ENCODE measurements at places on chromosomes 4 and X.

- DNase-seq, result no peak
These were observed 49.0 kb downstream of the HTRA3 start for GRCh38 chr4:8318509-8318908.

DNA sequence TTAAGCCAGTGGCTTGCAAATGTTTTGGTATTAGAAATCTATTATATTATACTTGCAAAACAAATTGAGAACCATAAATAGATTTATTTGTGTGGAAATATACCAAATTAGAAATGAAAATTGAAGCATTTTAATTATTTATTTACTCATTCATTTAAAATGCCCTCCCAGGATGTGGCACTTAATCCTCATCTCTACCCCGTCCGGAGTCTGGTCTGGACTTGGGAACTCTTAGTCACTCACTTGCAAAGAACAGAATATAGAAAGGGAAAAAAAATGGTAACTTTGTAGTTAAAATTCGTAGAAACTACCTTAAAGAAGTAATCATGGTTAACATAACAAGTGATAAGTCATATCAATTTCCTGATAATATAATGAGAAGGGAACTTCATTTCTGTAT, 775.9 kb upstream of the INTU start:
- DNase-seq, result no peak

DNA sequence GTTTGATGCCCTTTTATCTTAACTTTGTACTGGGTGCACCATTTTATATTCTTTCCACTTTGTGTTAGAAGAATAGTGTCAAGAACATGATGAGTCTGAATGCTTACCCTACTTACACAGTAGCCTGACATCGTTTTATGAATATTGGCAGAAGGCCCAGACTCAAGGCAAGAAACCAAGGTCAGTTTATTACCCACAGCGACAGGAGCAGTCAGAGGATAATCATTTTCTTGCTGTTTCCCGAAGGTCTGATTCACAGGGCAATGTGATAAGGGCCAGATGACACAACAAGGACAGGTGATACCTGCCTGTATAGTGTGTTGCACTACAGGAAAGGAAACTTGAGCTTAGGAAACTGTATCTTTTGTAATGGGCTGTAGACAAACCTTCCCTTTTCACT, 417.4 kb downstream of the SPOCK3 start:
- peak; percentile 58 for DNase-seq

GRCh38 chrX:45768666-45769236, 568.1 kb upstream of the DIPK2B start:
- no peak for DNase-seq

GRCh38 chr4:39494354-39494753, 32.9 kb downstream of the UGDH start:
- DNase-seq, result no peak

DNA sequence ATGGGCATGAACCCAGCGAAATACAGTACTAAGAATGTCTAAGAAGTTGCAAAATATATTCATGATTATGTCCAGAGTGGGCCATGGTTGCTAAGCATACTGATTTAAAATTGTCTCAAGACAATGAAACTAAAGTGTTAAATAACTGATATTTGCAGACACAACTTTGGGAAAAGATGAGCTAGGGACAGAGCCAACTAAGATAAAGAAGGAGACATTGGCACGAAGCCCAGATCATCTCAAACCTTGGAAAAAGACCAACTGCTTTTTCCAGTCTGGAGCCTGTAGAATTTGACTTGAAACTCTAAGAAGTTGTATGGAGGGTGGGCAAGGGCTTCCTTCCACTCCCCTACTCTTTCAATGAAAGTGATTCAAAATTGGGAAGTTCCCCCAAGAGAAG, 108.5 kb upstream of the GLRA2 start:
- DNase-seq, result no peak

DNA sequence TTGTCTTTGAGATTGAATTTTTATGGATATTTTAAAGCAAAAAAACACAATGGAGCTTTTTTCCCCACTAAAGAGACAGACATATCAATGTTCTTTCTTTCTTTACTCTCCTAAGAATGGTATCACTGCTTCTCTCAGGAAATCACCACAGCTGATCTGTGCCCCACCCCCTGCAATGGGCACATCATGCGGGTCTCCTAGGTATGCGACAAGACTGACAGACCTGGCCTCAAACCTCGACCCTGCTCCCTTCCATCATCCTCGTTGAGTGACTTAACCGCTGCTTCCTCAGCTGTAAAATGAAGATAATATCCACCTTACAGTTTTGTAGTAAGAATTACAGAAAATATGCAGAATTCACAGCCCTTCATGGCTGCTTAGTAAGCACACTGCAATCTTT, 58.3 kb downstream of the LEF1 start:
- DNase-seq, result no peak

- DNase-seq, result no peak
These were observed 161.3 kb upstream of the USP38 start for GRCh38 chr4:143023239-143023918.

DNA sequence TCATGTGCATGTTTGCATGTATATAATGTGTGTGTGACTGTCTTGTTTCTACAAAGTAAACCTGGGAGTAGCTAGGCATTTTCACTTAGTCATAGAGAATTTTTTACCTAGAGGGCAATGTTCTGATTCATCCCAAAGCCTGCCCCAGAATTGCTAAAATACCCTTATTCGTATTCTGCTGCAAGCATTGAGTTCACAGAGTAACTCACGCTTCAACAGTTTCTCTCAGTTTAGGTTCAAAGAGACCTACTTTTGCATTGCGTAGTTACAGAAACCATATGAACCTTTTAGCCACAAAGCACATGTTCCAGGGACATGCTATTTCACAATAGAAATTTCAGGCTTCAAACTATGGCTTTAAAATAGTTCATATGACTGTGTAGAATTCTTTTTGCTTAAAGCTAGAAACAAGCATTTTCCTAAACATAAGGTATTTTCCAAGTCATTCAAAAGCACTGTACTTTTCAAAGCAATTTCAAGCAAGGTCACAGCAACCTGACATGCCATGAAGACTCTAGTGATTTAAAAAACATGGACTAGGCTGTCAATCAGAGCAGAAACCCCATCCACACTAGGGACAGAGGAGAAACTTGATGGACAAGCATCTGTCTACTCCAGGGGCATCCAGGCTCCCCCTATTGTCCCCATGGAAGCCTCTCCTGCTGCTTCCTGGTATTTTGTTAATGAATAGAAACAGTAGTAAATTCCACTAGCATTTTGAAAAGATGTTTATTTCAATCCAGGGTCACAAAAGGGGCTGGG, 81.5 kb upstream of the MAPK10 start:
- DNase-seq, result no peak

- no peak for DNase-seq
These were observed 132.2 kb downstream of the KLHL8 start for GRCh38 chr4:87088186-87088585.

GRCh38 chr4:14221176-14221575, 593.7 kb upstream of the BOD1L1 start:
- no peak for DNase-seq

Measured in NCI-H446 treated with DMSO at 0.1 percent for 48 hours (cell line).